Activated T-cell treated with anti-CD3 and anti-CD28 coated beads for 48 hours (primary cell): ENCODE measurements at places on chromosomes 3 and 15.

DNA sequence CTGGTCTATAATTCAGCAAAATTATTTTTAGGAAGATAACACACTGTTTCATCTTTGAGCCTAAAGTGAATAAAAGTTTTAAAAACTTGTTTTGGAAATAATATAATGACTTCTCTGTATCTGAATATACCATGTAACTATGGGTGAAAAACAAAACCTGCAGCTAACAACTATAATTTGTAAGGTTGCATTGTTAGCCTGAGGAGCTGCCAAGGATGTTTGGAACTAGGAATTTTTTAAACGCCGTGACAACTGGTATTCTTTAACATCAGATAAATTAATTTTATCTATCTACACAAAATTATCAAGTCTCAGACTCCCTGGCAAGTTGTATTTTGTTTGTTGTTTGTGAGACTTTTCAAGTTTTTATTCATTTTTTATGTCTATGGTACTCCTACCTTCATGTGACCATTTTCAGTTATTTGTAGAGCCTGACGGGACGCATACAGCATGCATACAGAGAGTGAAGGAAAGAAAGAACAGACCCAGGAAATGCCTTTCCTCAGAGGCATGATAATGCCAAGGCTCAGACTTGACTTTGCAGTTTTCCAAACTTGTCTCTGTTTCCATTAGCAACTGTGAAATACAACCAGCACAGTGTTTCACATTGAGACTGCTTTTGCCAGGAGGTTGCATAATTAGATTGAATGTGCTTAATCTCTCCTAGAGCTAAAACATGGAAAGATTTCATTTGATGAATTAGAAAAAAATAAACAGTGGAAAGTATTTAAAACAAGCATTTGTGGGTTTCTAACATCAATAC is 60.8 kb upstream of the ARHGEF26 start:
- DNase-seq = no peak

- DNase-seq = no peak
Measured at GRCh38 chr3:185188816-185189215, 36.0 kb upstream of the C3orf70 start.

DNA sequence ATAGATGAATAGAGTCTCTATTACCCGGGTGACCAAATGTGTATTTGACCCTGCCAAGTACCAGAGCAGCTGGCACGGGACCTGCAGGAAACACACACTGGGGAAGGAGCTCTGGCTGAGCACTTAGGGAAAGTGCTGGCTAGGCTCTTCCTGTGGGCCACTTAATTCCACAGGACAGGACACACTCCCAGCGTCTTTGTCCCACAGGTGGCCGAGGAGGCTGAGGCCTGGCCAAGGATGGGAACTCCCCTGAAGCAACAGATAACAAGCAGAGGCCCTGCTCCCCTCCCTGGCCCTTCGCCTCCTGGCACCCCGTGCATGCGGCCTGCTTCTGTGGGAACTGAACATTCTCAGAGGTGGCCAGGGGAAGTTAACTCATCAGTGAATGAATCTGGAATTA is 180.8 kb downstream of the ATP10A start:
- DNase-seq = no peak

DNA sequence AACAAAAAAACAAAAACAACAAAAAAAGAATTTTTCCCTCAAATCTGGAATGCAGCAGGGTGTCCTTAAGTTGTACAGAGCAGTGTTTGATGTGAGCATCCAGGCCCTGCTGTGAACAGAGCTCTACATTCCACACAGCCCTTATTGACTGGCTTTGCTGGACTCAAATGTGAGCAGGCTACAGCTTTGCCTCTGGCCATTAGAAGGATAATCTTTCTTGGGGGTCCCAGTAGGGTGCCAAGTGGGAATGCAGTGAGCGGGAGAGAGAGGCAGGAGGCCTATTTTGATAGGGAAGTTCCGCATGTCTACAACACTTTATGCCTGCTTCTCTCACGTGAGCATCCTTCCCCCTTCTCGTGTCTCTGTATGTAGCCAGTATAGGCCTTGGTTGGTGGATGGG is 34.4 kb upstream of the TPRG1 start:
- DNase-seq = no peak

GRCh38 chr3:22122567-22122966 is 371.6 kb upstream of the ZNF385D start:
- DNase-seq = no peak

DNA sequence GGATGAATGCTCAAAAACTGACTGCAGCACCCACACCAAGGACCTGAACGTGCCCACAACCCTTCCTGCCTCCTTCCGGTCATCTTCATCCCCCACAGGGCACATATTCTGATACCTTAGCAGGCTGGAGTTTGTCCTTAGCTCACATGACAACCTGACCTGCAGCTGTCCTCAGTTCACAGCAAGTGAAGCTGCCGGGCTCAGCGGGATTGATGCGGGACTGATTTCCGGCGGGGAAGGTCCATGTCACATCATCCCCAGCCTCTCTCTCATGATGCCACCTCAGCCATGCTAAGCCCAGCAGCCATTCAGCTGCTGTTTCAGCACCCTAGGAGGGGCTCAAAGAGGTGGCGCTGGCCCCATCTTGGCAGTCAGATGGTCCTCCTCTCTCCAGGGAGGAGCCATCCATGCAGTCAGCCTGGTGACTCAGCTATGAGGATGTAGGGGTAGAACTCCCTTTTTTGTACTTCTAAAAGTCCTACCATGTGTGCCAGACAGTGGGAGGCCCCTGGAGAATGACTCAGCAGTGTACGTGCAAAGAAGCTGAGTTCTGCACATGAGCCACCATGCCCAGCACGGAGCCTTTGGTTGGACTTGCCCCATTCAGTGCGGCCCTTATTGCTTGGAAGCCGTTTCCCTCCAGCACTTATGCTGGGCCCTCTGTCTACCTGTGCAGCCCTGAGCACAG is 9.5 kb downstream of the CA12 start:
- DNase-seq = peak; percentile 34
